ENCODE measurements at places on chromosomes 6 and 20.

DNA sequence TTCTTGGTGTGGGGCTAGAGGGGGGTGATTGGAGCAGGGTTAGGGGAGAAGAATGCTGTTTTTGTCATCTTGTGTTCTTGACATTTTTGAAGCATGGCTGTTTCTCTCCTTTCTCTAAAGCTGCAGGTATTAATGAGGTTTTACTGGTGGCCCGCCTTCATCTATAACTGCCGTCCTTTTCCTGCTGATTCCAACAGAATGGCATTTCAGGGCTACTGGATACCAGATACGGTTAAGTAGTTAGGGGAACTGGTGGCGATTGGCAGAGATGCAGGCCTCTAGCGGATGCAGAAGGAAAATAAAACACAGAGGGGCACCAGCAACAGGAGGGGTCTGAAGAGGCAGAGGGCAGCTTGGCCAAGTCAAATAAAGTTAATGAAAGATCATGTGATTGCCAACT, 89.7 kb upstream of the EEF1E1 start:
- no peak for DNase-seq

DNA sequence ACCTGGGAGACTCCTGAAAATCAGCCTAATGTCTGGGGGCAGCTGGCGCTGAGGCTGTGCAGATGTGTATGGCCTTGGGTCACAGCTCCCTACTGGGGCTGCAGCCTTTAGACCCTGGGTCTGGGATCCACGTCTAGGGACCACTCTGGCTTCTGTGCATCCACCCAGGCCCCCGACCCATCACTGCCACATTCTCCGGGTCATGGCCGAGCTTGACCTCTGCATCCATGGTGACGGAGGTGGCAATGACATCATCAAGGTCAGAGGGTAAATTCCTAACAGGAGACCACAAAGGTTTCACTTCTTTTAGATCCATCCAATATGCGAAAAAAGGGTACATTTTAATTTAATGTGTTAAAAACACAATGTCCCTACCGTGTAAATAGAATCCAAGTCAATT, 14.5 kb upstream of the PCMTD2 start:
- no peak for DNase-seq

- no peak for DNase-seq
These were observed 11.8 kb upstream of the MRGBP start for GRCh38 chr20:62784497-62784896.

GRCh38 chr6:163943607-163944385, 529.3 kb downstream of the QKI start:
- no peak for DNase-seq

DNA sequence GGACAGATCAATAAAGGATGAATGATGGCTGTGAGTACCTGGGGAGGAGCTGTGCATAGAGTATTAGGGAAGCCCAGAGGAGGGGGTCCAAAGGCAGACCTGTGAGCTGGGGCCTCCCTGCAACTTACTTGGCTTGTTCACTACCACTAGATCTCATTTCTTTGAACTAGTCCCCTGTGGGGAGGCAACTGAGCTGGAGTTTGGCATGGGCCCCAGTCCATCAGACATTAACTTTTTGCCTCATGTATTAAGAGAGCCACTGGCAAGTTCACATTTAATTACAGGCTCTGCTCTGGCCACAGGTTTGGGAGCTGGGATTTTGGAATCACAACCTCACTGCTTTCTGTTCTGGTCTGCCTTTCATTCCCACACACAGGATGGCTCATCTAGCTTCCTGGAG, 254.1 kb downstream of the PRL start:
- DNase-seq: no peak

GRCh38 chr20:10553326-10553984, 118.3 kb downstream of the SLX4IP start:
- peak; percentile 53 for DNase-seq

DNA sequence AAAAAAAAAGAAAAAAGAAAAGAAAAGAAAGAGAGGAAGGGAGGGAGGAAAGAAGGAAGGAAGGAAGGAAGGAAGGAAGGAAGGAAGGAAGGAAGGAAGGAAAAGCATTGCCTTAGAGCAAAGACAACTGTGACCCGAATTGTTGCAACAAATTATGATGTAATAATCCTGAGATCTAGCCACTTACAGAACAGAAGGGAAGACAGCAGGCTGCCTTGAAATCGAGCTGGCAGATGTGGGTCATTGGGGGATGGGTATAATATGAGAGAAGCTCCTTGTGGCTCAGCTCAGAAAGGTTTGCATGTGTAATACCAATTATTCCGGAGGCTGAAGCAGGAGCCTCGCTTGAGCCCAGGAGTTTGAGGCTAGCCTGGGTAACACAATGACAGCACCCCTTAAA, 208.1 kb upstream of the PROKR2 start:
- no peak for DNase-seq

GRCh38 chr6:25447570-25447929, 168.4 kb downstream of the CARMIL1 start:
- no peak for DNase-seq

DNA sequence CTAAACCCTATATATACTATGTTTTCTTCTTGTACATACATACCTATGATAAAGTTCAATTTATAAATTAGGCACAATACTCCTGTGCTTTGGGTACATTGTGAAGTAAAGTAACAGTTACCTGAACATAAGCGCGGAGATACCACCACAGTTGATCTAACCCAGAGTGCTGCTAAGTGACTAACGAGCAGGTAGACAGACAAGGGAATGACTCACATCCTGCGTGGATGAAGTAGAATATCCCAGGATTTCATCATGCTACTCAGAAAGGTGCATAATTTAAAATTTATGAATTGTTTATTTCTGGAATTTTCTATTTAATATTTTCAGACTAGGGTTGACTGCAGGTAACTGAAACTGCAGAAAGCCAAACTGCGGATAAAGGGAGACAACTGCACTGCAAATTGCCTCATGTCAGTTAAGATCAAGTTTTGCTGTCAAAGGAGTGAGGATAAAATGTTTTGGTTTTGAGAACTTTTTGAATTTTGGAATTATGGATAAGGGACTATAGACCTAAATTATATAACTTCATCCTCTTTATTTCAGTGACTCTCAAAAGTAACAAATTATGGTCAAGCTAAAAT, 14.4 kb downstream of the MKKS start:
- DNase-seq: no peak

DNA sequence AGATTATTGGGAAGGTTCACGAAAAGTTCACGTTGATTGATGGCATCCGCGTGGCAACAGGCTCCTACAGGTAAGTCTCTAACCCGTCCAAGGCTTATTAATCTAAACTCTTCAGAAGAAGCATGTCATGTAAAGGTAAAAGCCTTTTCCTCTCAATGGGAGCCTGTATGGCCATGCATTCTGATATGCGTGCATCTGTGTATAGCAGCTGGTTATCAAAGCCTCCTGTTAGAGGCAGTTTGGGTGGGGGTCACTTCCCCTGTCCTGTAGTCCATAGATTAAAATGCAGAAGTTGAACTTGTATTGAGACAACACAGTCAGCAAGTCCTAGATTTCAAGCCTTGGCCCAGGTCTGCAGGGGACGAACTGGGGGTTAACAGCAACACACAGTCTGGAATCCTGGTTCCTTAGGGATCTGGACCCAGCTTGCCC, 14.2 kb upstream of the DHX35 start:
- DNase-seq: no peak

- DNase-seq: no peak
These were observed 301.2 kb upstream of the SGK1 start for GRCh38 chr6:134619077-134619476.

Measured in stimulated activated naive CD8-positive, alpha-beta T cell treated with anti-CD3 and anti-CD28 coated beads, Interleukin-15, Interleukin-2, amounts not matched to agents 100 U/mL and 50 U/mL, for 24 hours (primary cell).